Occipital lobe (tissue), 3 donors: ENCODE measurements at places on chromosomes 11 and 22.

DNA sequence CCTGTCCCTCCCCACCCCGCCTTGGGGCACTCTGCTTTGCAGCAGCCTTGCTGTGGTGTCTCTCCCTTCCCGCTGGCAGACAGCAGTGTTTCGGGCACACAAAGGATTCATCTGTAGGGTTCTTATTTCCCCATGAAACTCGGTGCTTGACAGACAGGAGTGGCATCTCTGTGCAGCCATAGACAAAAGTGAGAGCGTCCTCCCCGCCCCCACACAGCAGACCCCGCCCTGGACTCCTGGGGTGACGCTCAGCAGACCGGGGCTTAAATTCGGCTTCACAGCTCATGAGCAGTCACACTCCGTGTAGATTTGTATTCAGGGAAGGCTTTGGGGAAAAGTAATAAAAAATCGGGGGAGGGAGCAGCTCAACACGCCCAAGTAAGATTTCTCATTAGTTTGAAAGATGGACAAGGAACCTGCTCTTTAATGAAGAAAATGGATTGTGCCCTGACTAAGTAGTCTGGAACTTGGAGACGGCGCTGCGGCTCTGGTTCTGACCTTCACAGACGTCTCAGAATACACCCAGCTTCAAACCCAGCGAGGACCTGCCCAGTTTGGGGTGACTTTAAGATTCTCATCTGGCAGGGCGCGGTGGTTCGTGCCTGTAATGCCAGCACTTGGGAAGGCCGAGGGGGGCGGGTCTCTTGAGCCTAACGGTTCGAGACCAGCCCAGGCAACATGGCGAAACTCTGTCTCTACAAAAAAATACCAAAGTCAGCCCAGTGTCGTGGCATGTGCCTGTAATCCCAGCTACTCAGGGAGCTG, 136.0 kb downstream of the CACNA1I start:
- no peak for DNase-seq

- DNase-seq = no peak
Observed at GRCh38 chr11:123473941-123474677, 44.0 kb downstream of the GRAMD1B start.

DNA sequence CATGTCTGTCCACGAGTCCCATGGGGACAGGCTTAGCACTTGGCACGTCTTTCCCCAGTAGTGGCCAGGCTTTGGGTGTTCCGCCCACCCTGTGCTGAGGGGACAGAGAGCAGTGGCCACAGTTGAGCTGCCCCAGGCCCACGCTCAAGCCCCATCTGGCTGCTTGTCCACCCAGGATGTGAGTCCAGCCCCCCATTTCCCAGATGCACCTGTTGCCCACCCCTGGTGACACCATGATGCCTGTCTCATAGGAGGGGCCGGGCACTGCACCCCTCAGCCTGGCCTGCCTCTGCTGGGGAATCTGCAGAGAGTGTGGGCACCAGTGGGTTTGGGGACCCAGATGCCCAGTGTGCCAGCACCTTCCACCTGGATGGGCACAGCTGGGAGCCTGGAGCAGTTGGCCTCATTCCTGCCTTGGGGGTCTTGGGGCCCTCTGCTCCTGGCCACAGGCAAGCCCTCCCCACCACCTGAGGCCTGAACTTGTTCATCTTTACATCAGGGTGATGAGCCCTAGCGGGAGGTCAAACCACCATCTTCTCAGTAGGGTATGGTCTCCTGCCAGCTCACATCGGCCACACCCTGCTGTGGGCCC, 5.7 kb downstream of the SIGIRR start:
- DNase-seq = no peak

DNA sequence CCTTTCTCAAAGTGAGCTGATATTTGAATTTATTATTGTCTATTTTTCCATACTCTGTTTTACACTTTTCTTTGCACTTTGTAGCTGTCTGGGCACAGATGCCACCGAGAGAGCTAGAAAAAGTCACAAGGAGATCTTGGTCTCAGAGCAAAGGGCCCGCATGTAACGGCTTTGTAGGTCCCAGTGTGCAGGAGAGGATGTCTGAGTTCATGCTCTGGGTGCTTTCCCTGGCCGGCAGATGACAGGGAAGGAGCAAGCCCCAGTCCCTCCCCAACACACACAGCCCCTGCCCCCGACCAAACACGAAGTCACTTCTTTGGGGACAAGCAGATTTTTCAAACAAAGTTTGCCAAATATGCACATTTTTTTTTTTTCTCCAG, 55.8 kb downstream of the SMIM38 start:
- DNase-seq = no peak

DNA sequence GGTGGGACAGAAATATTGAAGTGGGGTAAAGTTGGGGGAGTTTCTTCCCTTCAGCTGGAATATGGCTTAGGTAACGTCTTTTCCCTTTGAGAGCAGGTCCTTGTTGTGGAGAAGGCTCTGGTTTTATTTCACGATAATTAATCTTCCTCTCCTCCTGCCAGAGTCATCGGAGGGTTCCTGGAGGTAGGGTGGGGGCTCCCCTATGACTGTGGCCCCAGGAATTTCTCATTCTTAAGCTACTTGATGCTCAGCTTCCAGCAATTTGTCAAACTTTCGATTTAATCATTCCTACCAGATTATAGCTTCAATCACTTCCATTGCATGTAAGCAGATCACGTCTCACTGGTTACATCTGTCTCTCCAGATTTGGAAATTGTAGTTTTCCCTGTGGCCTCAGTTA, 242.8 kb upstream of the PLET1 start:
- DNase-seq = no peak

GRCh38 chr11:95187723-95188122, 43.3 kb downstream of the SESN3 start:
- no peak for DNase-seq

GRCh38 chr11:17733261-17733660, 1.3 kb upstream of the KCNC1 start:
- DNase-seq = no peak

DNA sequence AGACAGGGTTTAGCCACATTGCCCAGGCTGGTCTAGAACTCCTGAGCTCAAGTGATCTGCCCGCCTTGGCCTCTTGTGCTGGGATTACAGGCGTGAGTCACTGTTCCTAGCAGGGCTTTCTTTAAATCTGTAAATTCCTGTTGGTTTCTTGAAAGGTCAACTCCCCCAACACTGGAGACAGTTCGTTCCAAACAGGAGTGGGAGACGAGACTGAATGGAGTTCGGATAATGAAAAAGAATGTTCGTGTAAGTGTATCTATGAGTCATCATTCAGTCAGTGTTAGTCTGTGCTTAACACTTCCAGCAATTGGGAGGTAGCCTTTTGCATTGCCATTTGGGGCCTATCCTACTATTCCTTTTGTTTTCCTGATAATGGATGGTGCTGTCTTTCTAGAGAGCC, 10.0 kb upstream of the BACE1-AS start:
- DNase-seq = no peak

- DNase-seq = no peak
Observed at GRCh38 chr11:79018371-79018849, 422.4 kb downstream of the TENM4 start.

GRCh38 chr11:1226986-1227550, 4.2 kb downstream of the MUC5B start:
- no peak for DNase-seq

DNA sequence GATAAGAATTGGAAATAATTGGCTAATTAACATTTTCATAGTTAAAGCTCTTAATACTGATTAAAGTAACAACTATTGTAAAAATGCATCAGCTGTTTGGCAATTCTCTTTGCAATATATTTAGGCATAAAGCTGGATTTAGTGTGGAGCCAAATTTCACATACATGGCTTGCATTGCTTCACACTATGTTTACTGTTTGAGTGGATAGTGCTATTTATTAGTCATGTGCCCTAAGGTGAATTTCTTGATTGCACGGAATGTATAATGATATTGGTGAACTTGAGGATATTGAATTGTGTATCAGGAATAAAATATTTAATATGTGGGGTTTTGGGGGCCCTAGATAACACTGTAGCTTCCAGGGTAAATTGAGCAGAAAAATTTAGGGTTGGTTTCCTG, 100.9 kb downstream of the AASDHPPT start:
- DNase-seq = no peak

GRCh38 chr11:123211149-123211852, 16.3 kb upstream of the CLMP start:
- DNase-seq = no peak

DNA sequence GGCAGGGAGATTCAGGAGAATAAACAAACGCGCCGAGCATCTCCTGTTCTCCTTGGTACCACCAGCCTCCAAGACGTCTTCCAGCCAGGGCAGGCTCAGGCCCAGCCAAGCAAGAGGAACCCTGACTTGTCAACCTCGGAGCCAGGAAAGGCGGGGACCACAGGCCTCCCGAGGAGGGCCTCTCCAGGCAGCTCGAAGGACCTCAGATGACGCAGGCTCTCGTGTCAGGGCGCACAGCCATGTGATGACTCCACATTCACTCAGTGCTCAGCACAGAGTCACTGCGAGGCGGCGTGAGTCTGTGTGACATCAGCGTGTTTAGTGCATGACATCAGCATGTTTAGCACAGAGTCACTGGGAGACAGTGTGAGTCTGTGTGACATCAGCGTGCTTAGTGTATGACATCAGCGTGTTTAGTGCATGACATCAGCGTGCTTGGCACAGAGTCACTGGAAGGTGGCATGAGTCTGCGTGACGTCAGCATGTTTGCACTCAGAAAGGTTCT, 241.4 kb downstream of the BRD1 start:
- no peak for DNase-seq

DNA sequence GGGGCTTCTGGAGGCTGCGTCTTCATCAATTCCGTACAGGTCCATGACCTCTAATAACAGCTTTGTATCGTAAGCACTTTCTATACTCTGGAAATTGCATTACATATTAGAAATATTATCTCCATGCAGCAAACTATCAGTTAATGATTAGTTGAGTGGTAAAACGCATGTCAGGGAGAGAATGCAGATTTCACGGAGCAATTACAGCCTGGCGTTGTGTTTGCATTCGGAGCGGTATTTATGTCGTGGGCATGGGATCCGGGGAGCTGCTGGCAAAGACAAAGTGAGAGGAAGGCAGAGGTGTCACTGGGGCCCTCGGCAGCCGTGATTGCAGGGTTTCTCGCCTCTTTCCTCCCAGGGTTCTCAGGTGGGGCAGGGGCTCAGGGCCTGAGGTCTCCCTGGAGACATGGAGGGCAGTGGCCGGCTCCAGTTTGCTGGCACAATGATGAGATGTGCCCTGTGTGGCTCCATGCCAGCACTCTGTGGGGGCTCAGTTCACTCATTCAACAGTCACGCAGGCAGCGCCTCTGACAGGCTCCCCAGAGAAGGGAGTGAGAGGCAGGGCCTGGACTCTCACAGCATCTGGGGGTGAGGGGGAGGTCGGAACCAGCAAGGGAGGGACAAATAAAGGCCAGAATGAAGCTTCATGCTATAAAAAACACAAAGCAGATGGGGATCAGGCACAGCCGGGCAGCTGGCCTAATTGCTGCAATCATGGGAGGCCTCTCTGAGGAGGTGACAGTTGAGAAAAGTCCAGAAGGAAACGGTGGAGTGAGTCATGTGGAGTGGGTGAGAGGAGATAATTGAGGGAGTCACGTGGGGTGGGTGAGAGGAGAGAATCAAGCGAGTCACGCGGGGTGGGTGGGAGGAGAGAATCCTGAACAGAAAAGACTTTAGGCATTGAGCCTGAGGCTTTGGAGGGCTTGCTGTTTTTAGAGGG, 1002.7 kb downstream of the BRD1 start:
- DNase-seq = peak; percentile 47

- DNase-seq = no peak
Observed at GRCh38 chr11:35021589-35021988, 105.2 kb downstream of the PDHX start.

- no peak for DNase-seq
Observed at GRCh38 chr11:16081382-16082094, 274.8 kb downstream of the SOX6 start.

DNA sequence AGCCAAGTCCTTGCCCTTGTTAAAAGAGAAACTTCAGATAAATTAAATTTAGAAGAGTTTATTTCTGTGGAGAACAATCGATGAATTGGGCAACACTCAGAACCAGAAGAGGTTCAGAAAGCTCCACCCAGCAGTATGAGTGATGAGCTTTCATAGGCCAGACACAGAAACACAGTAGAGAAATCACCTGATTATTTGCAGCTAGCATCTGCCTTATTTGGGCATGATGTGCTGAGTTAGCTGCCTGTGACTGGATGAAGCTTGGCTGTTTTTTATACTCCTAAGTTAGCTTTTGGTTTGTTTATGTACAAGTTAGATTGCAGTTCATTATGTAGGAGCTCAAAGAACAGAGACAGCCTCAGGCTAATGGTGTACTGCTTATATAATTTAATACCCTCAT, 269.5 kb upstream of the SESN3 start:
- no peak for DNase-seq

GRCh38 chr11:83813296-83813695, 527.1 kb upstream of the CCDC90B start:
- DNase-seq = no peak

DNA sequence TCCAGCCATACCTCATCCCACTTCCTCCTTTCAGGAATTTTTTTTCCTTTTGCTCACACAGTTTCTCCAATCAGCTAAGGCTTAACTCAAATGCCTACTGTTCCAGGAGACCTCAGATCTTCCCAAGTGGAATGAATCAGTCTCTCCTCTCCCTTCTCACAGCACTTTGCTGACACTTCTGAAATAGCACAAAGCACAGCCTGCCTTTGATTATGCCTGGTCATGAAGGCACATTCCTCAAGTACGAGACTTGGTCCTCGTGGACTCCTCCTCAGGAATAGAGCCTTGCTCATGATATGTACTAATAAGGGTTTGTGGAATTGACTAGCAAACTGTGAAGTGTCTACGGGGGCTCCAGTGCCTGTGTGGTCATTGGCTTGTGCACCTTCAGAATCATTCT, 176.7 kb upstream of the TENM4 start:
- DNase-seq = no peak

DNA sequence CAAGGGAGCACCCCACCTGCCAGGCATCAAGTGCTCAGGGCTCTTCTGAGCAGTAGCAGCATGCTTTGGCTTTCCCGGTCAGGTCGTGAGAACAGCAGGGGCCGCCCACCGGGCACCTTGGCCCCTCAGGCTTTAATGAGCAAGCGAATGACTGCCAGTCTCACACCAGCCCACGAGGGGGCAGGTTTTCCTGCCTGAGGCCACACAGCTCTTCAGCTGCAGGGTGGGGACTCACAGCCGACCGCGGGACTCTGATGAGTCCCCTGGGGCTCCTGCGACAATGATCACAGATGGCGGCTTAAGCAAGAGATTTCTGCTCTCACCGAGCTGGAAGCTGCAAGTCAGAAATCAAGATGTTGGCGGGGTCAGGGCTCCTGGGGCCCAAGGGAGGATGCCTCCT, 14.3 kb upstream of the FGF19 start:
- no peak for DNase-seq

DNA sequence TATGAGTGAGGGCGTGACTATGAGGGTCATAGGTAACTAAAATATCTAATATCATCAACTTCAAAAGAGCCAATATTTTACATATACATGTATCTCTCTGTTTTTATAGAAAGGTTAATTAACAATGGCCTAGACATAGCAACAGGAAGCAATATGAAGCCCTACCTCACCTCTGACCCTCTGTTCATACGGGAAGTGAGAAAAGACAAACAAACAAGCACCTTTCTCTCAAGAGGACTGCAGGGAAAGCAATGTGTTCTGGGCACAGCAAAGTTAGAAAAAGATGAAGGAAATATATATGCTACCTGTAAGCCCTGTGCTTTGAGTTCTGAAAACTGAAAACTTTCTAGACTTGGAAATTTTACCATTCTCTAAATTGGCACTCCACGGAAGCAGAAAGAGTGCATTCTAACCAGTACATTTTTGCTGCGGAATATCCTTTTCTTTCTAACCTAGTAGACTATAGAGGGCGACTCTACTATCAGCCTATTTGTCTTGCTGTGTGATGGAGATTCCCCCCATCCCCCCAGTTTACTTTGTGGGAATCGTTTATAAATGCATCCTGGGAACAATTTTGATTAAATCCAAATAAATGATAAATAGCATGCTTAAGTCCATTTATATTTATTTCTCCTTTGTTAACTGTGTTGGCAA, 830.4 kb upstream of the FAT3 start:
- DNase-seq = no peak
